ENCODE measurements at places on chromosomes 6 and 20.

- DNase-seq: no peak
These were observed 3.7 kb upstream of the RNASET2 start for GRCh38 chr6:166959911-166960608.

- DNase-seq: no peak
These were observed 6.3 kb upstream of the FOXF2 start for GRCh38 chr6:1382883-1383728.

DNA sequence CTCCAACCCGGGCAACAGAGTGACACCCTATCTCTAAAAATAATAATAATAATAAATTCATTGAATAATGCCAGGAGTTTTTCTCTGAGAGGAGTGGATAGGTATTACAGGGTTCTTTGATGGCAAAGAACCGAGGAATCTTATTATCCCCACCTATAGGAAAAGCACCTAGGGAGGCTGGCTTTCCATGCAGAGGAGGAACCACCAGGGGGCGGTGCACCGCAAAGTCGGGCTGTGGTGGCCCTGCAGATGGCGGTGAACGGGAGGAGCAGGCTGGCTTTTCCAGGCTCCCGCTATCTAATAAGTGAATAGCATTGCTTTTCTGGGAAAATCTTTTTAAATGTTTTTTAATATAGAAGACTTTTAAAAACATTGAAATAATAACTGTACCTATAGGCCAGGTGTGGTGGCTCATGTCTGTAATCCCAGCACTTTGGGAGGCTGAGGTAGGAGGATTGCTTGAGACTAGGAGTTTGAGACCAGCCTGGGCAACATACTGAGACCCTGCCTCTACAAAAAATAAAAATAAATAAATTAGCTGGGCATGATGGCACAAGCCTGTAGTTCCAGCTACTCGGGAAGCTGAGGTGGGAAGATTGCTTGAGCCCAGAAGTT, 864.2 kb downstream of the KIF16B start:
- no peak for DNase-seq

- DNase-seq: peak; percentile 95
These were observed 15.2 kb upstream of the KCNK15 start for GRCh38 chr20:44730441-44730840.

DNA sequence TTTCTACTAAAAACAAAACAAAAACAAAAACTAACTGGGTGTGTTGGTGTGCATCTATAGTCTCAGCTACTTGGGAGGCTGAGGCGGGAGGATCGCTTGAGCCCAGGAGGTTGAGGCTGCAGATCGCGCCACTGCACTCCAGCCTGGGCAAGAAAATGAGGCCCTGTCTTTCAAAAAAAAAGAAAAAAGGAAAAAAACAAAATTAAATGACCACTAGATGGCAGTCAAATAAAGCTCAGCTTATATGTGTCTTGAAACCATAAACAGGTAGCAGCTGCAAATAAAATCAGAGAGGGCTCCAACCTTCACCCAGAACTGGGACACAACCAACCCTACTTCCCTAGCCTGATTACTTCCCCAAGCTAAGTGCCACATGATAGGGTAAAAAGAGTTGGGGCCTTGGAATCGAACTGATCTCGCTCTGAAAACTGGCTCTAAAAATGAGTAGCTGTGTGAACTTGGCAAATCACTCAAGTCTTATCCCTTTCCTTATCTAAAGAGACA, 67.1 kb upstream of the ADGRF4 start:
- DNase-seq: peak; percentile 40

- no peak for DNase-seq
These were observed 164.8 kb upstream of the QKI start for GRCh38 chr6:163249651-163250101.

GRCh38 chr6:125787791-125788190, 3.0 kb upstream of the NCOA7 start:
- DNase-seq: peak; percentile 39

GRCh38 chr6:56521454-56521853, 121.2 kb downstream of the DST start:
- no peak for DNase-seq

All from AG10803 (cell line).